HL-60 (cell line): ENCODE measurements at places on chromosomes 11 and 22.

DNA sequence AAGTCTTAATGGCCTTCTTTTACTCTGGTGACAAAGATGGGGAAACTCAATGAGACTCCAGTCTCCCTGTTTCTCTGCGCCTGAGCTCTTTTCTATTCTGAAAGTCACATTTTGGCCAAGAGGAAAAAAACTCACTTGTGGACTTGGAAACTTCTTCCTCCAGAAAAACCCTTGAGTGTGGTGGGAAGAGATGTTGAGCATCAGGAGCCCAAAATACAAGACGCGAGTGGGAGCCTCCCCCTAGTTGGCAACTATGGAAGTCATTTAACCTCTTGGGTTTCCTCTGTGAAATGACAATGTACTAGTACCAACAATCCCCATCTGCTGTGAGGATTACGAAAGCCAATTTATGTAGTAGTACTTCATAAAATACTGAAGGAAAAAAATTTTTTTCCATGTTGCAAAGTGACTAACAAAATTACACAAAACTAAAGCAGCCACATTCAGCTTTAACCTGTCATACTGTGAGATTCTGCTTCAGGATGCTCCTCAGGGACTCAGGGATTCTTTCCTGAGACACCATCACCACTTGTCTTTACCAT is 524 bp upstream of the SLC25A17 start:
- peak; percentile 30 for DNase-seq

DNA sequence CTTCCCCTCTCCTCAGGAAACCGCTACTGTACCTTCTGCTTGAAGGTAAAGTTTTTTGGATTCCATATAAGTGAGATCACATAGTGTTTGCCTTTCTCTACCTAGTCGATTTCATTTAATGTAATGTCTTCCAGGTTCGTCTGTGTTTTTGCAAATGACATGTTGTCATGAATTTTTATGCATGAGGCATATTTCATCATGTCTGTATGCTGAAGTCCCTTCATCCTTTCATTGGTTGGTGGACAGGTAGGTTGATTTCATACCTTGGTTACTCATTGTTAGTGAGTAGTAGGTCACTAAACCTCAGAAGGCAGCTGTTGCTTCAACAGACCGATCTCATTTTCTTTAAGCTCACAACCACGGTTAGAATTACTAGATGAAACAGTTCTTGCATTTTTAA is 60.3 kb downstream of the LRRC74B start:
- no peak for DNase-seq

DNA sequence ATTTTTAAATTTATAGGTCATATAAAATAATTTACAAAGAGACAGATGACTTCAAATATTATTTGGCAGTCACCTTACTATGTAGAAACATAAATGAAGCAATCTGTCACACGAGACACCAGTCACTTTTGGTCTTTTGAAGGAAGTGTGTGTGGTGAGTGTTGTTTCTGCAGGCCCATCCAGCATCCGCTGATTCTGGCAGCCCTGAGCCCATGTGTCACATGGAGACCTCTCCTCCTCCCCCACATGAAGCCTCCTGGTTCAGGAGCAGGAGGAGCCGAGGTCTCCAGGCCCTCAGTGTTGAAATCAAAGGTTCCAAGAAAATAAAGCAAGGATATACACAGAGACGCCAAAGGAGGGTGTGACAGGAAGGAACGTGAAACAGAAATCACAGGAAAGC is 60.1 kb downstream of the ARFGAP3 start:
- peak; percentile 61 for DNase-seq

DNA sequence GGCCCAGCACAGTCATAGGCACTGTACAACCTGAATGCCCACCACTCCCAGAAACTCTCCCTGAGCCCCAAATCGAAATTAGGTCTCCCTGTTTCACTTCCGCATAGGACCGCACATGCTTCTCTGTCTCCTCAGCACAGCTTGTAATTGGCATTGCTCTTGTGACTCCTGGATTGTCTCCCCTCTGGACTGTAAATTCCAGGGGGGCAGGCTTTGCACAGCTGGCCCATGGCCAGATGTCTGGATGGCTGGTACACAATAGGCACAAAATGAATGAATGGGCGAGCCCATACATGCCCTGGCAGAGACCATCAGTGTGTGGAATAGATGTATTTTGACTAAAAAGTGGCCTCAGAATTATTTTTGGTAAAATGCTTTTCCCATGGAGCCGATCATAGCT is 63.3 kb upstream of the PHF21B start:
- DNase-seq = no peak

DNA sequence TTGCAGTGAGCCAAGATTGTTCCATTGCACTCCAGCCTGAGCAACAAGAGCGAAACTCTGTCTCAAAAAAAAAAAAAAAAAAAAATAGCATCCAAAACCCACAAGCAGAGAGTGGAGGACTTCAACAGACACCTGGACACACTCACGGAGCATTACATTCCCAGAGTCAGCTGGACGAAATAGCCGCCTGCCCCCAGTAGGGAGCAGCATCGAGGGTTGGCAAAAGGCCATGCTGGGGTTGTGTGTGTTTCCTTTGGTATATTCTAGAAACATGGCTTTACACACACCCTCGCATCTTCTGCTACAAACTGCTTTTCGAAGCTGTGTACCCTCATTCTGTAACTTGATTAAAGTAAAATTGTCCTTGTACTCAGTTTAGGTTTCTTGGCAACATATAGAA is 5.3 kb downstream of the ADA2 start:
- DNase-seq = peak; percentile 25

- DNase-seq = no peak
These were observed 839 bp downstream of the STX5 start for GRCh38 chr11:62830904-62831519.

DNA sequence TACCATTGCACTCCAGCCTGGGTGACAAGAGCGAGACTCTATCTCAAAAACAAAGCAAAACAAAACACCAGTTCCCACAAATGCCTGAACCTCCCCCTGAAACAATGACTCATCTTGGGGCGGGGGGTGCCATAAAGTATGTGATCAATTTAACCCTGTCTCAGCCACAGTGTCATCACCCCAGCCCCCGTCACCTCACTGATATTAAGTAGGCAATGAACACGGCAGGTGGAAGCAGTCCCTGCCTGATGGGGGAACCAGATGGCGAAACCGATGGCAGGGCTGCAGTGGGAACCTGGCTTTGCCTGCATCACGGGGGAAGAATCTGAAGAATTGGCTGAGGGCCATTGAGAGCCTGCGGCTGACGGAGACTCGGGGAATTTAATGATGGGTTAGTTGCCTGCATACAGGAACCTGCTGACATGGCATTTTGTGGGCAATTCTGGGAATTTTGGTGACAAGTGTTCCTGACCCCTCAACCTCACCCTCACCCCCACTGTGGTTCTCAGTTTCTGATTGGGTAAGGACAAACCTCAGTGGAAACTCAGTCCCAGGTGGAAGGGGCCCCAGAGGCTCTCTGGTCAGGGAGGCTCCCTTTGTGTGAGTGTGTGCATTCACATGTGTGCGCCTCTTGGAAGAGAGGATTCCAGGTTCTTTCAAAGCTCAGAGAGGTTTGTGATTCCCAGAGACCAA is 39.1 kb upstream of the SHISAL1 start:
- DNase-seq = no peak

GRCh38 chr11:91698845-91699244 is 525.8 kb upstream of the FAT3 start:
- no peak for DNase-seq

DNA sequence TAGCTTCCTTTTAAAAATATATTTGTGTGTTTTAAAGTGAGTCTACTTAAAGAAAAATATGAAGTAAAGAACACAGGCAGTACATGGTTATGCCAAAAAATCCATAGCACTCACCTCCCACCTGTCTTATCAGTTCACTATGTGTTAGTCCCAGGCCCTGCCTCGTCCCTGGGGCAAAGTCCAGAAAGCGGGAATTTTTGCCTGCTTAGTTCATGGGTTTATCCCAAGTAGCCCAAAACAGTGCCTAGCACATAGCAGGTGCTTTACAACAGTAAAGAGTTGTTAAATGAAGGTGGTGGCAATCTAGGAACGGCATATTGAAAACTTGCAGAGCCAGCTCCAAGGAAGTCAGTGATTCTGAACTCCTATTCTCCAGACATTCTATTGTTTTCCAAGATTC is 154.0 kb downstream of the MN1 start:
- DNase-seq = no peak

DNA sequence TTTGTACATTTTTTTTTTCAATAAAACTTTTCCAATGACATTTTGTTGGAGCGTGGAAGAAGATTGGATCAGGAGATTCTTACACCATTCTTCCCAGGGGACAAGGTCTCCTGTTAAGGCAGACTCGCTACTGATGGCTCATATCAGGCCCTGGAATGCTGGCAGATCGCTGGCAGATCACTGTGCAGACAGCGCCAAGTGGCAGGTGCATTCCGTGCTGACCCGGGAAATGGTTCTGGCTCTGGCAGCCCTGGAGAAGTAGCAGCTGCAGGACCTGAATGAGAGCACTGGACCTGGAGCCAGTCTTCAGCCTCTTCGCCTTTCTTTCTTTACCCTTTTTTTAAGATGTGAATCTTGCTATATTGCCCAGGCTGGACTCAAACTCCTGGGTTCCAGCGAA is 10.7 kb downstream of the SERPINH1 start:
- DNase-seq = no peak

- DNase-seq = peak; percentile 92
These were observed 26.5 kb downstream of the CTNND1 start for GRCh38 chr11:57787920-57788702.

DNA sequence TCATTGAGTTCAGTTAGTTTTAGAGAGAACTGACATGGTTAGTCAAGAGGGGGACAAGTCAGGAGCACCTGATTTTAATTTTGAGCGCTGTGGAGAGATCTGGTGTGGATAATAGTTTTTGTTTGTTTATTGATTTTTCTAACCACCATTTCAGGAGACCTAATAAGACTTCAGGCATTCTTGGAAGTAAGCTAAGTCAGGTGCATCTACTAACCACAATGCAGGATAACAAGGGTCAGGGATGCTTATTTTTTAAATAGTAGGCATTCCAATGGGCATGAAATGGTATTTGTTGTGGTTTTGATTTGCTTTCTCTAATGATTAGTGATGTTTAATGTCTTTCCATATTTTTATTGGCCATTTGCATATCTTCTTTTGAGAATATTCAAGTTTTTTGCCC is 212.1 kb downstream of the NAV2 start:
- DNase-seq = no peak

DNA sequence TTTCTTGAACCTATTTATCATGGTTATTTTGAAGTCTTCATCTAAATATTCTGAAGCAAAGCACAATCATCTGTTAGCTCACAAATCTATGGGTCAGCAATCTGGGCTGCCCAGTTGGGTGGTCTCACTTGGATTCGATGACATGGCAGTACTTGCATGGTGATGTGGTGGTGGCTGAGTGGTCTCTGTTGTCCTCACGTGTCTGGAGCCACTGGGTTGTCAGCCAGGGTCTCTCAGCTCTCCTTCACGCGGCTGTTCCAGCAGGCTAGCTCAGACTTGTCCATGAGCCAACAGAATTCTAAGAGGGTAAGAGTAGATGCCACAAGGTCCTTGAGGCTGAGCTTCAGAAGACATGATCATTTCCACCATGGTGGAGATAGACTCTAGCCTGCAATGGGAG is 66.4 kb upstream of the KCNQ1OT1 start:
- DNase-seq = no peak

- DNase-seq = no peak
These were observed 352.1 kb downstream of the OPCML start for GRCh38 chr11:133180201-133180600.

DNA sequence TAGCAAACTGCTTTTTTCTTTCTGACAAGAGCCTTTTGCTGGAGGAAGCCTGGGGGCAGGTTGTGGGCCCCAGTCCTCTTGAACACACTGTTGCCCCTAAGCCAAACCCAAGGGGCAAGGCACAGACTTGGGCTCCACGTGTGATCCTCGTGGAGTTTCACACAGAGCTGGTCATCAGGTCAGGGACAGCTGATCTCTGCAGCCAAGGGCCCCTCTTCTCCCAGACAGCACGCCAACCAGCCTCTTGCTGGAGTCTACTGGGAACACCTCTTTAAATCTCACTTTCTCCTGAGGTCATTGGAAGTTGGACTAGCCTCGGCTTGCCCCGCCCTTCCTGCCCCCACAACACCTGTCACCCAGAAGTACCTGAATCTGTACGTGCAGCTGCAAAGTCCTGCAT is 39.8 kb downstream of the C11orf58 start:
- DNase-seq = no peak

- no peak for DNase-seq
These were observed 114.9 kb upstream of the NECTIN1 start for GRCh38 chr11:119843877-119844276.

DNA sequence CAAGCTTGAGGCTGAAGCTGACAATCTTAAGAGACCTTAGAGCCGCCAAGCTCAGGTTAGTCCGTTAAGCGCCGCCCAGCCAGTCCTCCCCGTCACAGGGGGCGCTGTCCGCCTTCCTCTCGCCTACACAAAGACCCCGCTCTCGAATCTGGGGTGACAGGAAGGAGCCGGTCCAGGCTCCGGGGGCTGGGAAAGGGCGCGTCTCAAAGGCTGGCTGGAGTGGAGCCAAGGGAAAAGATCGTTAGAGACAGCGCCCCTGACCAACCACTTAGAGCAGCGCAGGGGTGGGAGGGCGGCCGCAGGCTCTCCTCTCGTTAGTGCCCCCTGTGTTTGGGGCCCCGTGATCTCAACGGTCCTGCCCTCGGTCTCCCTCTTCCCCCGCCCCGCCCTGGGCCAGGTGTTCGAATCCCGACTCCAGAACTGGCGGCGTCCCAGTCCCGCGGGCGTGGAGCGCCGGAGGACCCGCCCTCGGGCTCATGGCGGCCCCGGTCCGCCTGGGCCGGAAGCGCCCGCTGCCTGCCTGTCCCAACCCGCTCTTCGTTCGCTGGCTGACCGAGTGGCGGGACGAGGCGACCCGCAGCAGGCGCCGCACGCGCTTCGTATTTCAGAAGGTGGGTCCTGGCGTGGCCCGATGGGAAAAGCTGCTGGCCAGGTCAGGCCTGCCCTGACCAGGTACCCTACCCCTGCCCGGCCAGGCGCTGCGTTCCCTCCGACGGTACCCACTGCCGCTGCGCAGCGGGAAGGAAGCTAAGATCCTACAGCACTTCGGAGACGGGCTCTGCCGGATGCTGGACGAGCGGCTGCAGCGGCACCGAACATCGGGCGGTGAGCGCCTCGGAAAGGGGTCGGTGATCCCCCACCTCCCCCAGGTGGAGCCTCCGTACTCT is at the start of gene MUS81:
TSS of gene MUS81 (plus strand) at position 156 of the 887 bp plus-strand sequence. CDS start at position 477, 321 bp downstream.
- DNase-seq = peak; percentile 98

- no peak for DNase-seq
These were observed 50.7 kb upstream of the SLC35C1 start for GRCh38 chr11:45754261-45754709.

GRCh38 chr11:124935548-124936514 is at the start of gene HEPACAM:
HEPACAM (minus strand) TSS chr11:124936047; CDS start chr11:124936006, 41 bp downstream.
- no peak for DNase-seq
